ENCODE measurements at places on chromosomes 3 and 15. TPM values are rescaled to one million over a fixed set of nuclear protein-coding genes. Genes with fewer than 3 reads are reported as not detected.

DNA sequence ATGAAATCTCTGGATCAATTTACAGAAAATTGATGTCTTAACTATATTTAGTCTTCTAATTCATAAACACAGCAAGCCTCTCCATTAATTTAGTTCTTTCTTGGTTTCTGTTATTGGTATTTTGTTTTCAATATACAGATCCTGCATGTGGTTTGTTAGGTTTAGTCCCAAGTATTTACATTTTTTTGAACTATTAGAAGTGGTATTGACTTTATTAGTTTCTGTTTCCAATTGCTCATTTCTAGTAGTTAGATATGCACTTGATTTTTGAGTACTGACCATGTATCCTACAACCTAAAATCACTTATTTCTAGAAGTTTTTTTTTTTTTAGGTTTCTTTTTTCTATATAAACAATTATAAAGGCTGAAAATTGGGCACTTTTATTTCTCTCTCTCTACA lies 335.9 kb downstream of the CHST2 start:
- no peak overlapping the region for H3K27ac ChIP-seq
- no peaks in the 10 kb centered on the region for H3K36me3 ChIP-seq
- DNase-seq = no peak
- H3K4me3 ChIP-seq = no peak overlapping the region

- no peaks in the 10 kb centered on the region for H3K36me3 ChIP-seq
- no peaks in the 10 kb centered on the region for H3K27me3 ChIP-seq
- H3K4me3 ChIP-seq = no peak overlapping the region
- H3K4me1 ChIP-seq = no peaks in the 10 kb centered on the region
- no peak overlapping the region for H3K27ac ChIP-seq
These were observed 38.1 kb downstream of the OXNAD1 start for GRCh38 chr3:16303037-16303575.

- DNase-seq = no peak
- no peaks in the 10 kb centered on the region for H3K4me1 ChIP-seq
- H3K4me3 ChIP-seq = no peak overlapping the region
- H3K36me3 ChIP-seq = no peaks in the 10 kb centered on the region
- H3K27ac ChIP-seq = no peak overlapping the region
These were observed 409.8 kb downstream of the TBL1XR1 start for GRCh38 chr3:176787506-176787905.

- H3K4me1 ChIP-seq = no peaks in the 10 kb centered on the region
- H3K36me3 ChIP-seq = no peaks in the 10 kb centered on the region
- no peak for DNase-seq
- no peak overlapping the region for H3K27ac ChIP-seq
These were observed 128.7 kb upstream of the MB21D2 start for GRCh38 chr3:193046371-193046770.

- H3K4me3 ChIP-seq = no peak overlapping the region
- H3K27ac ChIP-seq = no peak overlapping the region
- H3K4me1 ChIP-seq = no peaks in the 10 kb centered on the region
- no peaks in the 10 kb centered on the region for H3K27me3 ChIP-seq
These were observed 145.9 kb upstream of the LIPC start for GRCh38 chr15:58285921-58286278.

- H3K36me3 ChIP-seq = peaks cover 14% of the 10 kb centered on the region
- peaks cover 9% of the 10 kb centered on the region for H3K4me1 ChIP-seq
- H3K4me3 ChIP-seq = no peak overlapping the region
- H3K27me3 ChIP-seq = no peaks in the 10 kb centered on the region
- H3K27ac ChIP-seq = peak overlapping the region; percentile 82
These were observed 80.9 kb downstream of the DHX36 start for GRCh38 chr3:154243353-154243752.

- no peaks in the 10 kb centered on the region for H3K4me1 ChIP-seq
- no peaks in the 10 kb centered on the region for H3K36me3 ChIP-seq
- H3K4me3 ChIP-seq = no peak overlapping the region
- H3K27me3 ChIP-seq = no peaks in the 10 kb centered on the region
These were observed 34.5 kb upstream of the IQCF6 start for GRCh38 chr3:51813539-51813938.

DNA sequence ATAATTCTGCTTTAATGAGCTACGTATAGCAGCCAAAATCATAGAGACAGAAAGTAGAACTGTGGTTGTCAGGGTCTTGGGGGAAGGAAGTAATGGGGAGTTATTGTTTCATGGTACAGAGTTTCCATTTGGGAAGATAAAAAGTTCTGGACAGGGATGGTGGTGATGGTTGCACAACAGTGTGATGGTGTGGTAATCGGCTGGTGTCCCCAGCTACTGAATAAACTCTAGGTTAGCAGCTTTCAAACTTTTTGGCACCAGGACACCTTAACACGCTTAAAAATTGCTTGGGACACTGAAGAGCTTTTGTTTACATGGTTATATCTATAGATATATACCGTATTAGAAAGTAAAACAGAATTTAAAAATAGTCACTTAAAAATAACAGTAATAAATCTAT lies 166.0 kb downstream of the NEK11 start:
- no peak overlapping the region for H3K4me3 ChIP-seq
- no peaks in the 10 kb centered on the region for H3K4me1 ChIP-seq
- H3K27ac ChIP-seq = no peak overlapping the region
- no peaks in the 10 kb centered on the region for H3K27me3 ChIP-seq
- no peak for DNase-seq
- no peaks in the 10 kb centered on the region for H3K36me3 ChIP-seq

- no peaks in the 10 kb centered on the region for H3K27me3 ChIP-seq
- H3K27ac ChIP-seq = no peak overlapping the region
- no peaks in the 10 kb centered on the region for H3K4me1 ChIP-seq
- DNase-seq = no peak
These were observed 526.7 kb upstream of the NAALADL2 start for GRCh38 chr3:174332391-174332790.

- peaks cover 10% of the 10 kb centered on the region for H3K4me1 ChIP-seq
- no peak overlapping the region for H3K27ac ChIP-seq
- H3K36me3 ChIP-seq = no peaks in the 10 kb centered on the region
- DNase-seq = no peak
- H3K27me3 ChIP-seq = no peaks in the 10 kb centered on the region
- H3K4me3 ChIP-seq = no peak overlapping the region
These were observed 39.7 kb downstream of the ZNF445 start for GRCh38 chr3:44437800-44438199.

DNA sequence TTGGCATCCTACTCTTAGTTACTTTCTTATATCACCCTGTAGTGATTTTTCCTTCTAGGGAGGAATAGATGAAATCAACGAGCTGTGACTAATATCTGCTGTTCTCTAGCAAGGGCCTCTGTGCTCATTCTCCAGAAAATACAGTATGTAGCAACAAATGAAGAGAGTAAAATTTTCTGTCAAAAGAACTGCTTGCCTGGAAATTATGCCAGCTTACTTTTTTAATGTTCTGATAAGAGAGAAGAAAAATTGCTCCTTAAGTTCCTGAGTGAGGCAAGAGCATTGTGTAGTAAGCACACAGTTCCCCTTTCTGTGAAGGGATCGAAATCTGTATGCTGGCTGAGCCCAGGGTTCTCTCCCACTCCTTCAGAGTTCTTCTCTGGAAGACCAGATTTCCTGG lies 51.4 kb upstream of the GK5 start:
- DNase-seq = no peak
- no peaks in the 10 kb centered on the region for H3K4me1 ChIP-seq
- no peaks in the 10 kb centered on the region for H3K36me3 ChIP-seq
- peak overlapping the region; percentile 60 for H3K27ac ChIP-seq
- H3K27me3 ChIP-seq = no peaks in the 10 kb centered on the region
- H3K4me3 ChIP-seq = no peak overlapping the region

DNA sequence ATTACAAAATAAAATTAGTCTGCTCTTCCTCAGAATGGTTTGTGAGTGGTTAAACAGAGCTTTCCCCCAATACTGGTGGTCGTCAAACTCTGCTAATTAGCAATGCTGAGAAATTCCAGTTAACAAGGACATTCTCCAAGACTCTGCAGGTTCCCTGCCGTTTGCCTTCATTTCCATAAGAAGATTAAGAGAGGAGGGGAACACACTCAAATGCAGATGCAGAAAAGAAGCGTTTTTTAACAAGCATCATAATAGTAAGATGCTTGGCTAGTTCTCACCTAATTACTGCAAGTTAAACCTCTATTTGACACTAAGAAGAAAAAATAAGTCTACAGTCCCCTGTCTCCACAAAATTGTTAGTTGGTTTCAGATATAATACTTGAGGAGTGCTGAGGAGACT lies 3.7 kb upstream of the SOX2 start:
- peaks cover 97% of the 10 kb centered on the region for H3K27me3 ChIP-seq
- no peak for DNase-seq
- H3K4me3 ChIP-seq = no peak overlapping the region
- H3K36me3 ChIP-seq = no peaks in the 10 kb centered on the region
- peaks cover 64% of the 10 kb centered on the region for H3K4me1 ChIP-seq

GRCh38 chr15:66369773-66370651 lies 13.5 kb upstream of the TIPIN start:
- no peaks in the 10 kb centered on the region for H3K4me1 ChIP-seq
- H3K27me3 ChIP-seq = no peaks in the 10 kb centered on the region
- peak overlapping the region; percentile 71 for H3K27ac ChIP-seq
- no peaks in the 10 kb centered on the region for H3K36me3 ChIP-seq
- H3K4me3 ChIP-seq = peak overlapping the region; percentile 5
- no peak for DNase-seq

- no peak for DNase-seq
- H3K27ac ChIP-seq = peak overlapping the region; percentile 90
- H3K4me1 ChIP-seq = no peaks in the 10 kb centered on the region
- no peaks in the 10 kb centered on the region for H3K27me3 ChIP-seq
- no peaks in the 10 kb centered on the region for H3K36me3 ChIP-seq
These were observed 29.8 kb downstream of the ACAN start for GRCh38 chr15:88832820-88833730.

GRCh38 chr3:134464064-134464688 lies 21.6 kb downstream of the ANAPC13 start:
- peak; percentile 71 for DNase-seq
- no peaks in the 10 kb centered on the region for H3K27me3 ChIP-seq
- H3K4me3 ChIP-seq = no peak overlapping the region
- peaks cover 21% of the 10 kb centered on the region for H3K4me1 ChIP-seq

DNA sequence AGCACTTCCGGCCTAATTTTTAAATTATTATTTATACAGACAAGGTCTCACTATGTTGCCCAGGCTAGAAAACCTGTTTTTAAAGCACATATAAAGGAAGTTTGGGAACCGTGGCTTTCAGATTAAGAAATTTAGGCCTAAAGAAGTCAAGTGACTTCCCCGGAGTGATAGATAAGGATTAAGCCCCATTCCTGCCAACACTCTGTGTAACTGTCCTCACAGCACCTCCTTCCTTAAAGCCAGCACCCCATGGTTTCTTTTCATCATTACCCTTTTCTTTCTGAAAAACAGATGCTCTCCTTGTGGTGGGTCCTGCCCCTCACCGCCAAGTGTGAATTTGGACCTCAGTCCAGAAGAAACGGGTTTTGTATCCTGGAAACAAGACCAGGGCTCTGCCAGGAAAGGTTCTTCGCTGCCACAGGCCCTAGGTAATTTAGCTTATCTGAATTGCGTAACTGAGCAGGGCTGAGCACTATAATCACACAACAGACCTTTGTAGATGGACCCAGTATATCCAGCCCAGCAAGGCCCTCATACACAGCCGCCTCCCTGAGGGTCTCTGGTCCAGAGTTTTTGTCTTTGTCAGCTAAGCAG lies 231.3 kb downstream of the PLCL2 start:
- H3K27me3 ChIP-seq = no peaks in the 10 kb centered on the region
- no peaks in the 10 kb centered on the region for H3K4me1 ChIP-seq
- no peaks in the 10 kb centered on the region for H3K36me3 ChIP-seq
- H3K27ac ChIP-seq = no peak overlapping the region

DNA sequence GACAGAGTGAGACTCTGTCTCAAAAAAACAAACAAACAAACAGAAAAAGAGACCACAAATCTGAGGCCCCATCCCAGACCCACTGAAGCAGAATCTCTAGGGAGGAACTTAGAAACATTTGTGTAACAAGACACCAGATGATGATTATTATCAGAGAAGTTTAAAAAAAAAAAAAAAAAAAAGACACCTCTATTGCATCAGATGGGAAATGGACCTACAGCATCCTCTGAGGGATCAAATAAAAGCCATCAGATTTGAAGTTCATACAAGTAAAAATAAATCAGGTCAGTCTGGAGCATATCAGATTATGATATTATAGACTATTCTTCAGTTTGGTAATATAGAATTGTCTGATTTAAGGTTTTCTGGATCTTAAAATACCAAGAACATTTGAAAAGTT lies 21.9 kb upstream of the LIPC start:
- H3K4me1 ChIP-seq = no peaks in the 10 kb centered on the region
- H3K27ac ChIP-seq = no peak overlapping the region
- no peak for DNase-seq
- H3K27me3 ChIP-seq = no peaks in the 10 kb centered on the region
- H3K4me3 ChIP-seq = no peak overlapping the region
- no peaks in the 10 kb centered on the region for H3K36me3 ChIP-seq

DNA sequence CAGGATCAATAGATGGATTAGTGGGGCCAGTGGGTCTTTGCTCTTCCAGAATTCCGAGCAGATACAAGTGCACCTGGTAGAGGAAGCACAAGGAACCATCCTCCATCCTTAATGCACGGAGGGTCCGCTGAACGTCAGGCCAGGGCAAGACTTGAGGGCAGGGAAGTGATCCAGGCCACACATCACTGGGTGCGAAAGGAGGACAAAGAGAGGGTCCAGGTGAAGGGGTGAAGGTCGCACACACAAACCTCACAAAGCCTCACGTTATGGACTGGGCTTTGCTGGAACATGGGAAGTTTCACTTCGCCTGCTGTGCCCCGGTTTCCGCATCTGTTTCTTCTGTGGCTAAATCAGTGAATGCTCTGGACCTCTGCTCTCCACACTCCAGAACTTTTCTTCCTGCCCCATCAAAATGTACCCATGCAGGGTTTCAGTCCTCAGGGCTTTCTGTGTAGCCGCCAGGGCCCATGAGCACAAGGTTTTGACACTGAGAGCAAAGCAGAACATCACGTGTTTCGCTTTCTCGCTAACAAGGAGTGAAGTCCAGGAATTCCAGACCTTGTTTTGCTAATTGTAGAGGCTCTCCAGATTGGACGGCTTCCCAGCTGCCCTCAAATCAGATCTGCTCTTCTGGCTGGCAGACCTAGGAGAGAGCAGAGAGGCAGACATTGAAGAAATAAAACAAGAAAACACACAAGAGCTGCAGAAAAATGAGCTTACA lies 56.3 kb downstream of the KLF15 start:
- H3K4me3 ChIP-seq = no peak overlapping the region
- no peaks in the 10 kb centered on the region for H3K4me1 ChIP-seq
- H3K27me3 ChIP-seq = no peaks in the 10 kb centered on the region
- no peak overlapping the region for H3K27ac ChIP-seq
- DNase-seq = no peak

GRCh38 chr3:13296662-13297061 lies 123.5 kb downstream of the NUP210 start:
- H3K27me3 ChIP-seq = no peaks in the 10 kb centered on the region
- H3K4me3 ChIP-seq = no peak overlapping the region
- no peaks in the 10 kb centered on the region for H3K36me3 ChIP-seq
- H3K27ac ChIP-seq = no peak overlapping the region
- no peak for DNase-seq
- H3K4me1 ChIP-seq = no peaks in the 10 kb centered on the region

- H3K27ac ChIP-seq = no peak overlapping the region
- H3K36me3 ChIP-seq = peaks cover 98% of the 10 kb centered on the region
- DNase-seq = no peak
- no peaks in the 10 kb centered on the region for H3K27me3 ChIP-seq
These were observed 271.3 kb upstream of the TPM1 start for GRCh38 chr15:62771234-62771633.

The RASL12 gene
- total RNA-seq = 83.5 TPM

The EHHADH gene
- total RNA-seq = 3.1 TPM

The ARNT2 gene
- total RNA-seq = 6.1 TPM

The CYP1A2 gene
- total RNA-seq = not detected

The LXN gene
- 14.4 TPM for total RNA-seq

The TPRG1 gene
- total RNA-seq = 37.3 TPM

The CFAP20DC gene
- 2.0 TPM for total RNA-seq

The KY gene
- 1.5 TPM for total RNA-seq

The KIF7 gene
- 18.4 TPM for total RNA-seq

The C3orf70 gene
- 10.8 TPM for total RNA-seq

The SKOR1 gene
- 0.42 TPM for total RNA-seq

The GASK1A gene
- 55.3 TPM for total RNA-seq
